ENCODE measurements at places on chromosomes 16 and 17.
A peak's percentile ranks its signal among the peaks of the same experiment; 100 is the strongest.

- no peak for DNase-seq
These were observed 55.8 kb upstream of the GSE1 start for GRCh38 chr16:85557083-85557970.

DNA sequence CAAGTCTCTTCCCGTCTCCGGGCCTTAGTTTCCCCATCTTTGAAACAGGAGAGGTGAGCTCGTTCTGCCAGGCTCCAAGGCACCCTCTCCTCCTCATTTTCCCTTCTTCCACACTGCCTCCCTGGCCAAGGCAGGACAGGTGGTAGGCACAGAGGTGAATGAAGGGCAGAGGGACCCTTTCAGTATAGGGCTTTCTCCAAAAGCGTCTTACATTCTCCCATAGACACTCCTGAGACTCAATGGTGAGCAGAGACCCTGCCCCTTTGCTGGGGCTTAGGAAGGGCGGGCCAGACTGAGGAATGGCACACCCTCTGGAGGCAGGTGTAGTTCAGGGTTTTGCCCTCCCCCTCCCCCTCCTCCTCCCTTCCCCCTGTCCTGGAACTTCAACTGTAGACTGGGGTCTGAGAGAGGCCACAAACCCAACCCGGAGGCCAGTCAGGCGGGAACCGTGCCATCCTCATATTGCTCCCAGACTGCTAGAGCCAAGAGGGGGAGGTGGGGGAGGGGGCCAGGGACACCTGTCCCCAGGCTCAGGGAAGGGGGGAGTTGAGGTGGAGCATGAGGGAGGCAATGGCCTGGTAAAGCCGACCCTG is 1.9 kb downstream of the PLEKHH3 start:
- DNase-seq, result no peak

GRCh38 chr16:68202091-68202519 is 33.8 kb downstream of the ESRP2 start:
- DNase-seq, result peak; percentile 59

- DNase-seq, result no peak
These were observed 1.6 kb downstream of the TELO2 start for GRCh38 chr16:1494711-1495110.

- DNase-seq, result no peak
These were observed 8.1 kb upstream of the DNASE1 start for GRCh38 chr16:3646348-3646920.

- DNase-seq, result no peak
These were observed 356 bp downstream of the TUBD1 start for GRCh38 chr17:59892251-59892923.

DNA sequence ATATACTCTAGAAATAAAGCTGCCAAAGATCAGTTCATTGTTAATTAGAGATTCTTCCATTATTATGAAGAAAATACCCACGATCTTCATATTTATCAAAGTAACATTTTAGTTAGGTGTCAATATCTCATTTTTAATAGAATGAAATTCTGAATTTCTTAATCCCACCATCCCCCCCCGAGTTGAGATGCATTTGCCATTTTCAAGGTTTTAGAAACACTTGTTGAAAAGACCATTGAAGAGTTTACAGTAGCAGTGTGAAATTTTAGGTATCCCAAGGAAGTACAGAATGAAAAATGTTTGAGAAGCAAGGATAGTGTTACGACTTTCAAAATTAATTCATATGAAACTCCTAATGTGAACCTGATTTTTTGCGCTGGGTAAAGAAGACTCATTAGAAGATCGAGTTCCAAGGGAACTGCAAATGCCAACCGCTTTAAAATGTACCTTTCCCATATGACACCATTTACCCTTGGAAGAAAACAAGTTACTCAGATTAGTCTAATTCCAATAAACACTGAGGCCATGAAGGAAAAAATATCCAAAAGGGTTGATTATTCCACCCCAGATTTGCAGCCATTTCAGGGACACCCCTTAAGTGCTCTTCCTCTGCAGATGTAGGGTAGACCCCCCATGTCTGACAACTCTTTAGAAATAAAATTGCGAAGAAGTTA is 731 bp downstream of the IKZF3 start:
- no peak for DNase-seq

- no peak for DNase-seq
These were observed 19.1 kb upstream of the TEX2 start for GRCh38 chr17:64281962-64282752.

DNA sequence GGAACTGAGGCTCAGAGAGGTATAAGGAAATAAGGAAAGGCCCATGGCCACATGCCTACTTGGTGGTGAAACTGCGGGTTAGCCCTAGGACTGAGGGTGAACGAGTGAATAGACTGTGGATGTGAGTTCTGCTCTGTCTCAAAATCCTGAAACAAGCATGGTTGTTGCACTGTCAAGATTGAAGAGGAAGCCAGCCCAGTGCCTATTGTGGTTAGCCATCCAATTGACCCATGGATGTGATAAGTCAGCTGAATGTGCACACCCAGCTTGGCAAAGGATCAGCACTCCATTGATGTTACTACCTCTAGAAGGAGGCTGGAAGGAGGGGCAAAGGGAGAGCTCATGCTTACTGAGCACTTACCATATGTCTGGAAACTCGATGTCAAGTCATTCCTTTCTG is 4.5 kb downstream of the TMEM114 start:
- DNase-seq, result no peak

DNA sequence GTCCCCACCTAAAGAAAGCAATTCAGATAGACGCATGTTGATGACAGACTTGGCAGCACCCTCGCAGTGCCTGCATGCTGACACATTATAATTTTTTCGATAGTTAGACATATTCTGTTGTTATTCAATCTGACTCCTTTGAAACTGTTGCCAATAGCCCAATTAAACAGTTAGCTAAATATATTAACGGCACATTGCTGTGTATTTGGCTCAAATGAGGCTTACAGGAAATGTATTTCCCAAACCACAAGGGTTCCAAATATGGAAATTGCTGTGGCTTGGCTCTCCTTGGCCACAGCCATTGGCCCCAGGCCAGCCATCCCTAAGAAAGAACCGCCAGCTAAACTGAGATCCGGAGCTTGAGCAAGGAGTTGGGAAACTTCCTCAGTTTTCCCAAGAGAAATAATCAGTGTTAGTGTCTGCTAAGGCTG is 31.1 kb downstream of the C16orf82 start:
- DNase-seq, result no peak

- DNase-seq, result no peak
These were observed 957 bp downstream of the VPS25 start for GRCh38 chr17:42774066-42774745.

GRCh38 chr16:79607587-79607986 is 7.0 kb upstream of the MAF start:
- no peak for DNase-seq

GRCh38 chr16:81164958-81165357 is 68.8 kb upstream of the GCSH start:
- no peak for DNase-seq

DNA sequence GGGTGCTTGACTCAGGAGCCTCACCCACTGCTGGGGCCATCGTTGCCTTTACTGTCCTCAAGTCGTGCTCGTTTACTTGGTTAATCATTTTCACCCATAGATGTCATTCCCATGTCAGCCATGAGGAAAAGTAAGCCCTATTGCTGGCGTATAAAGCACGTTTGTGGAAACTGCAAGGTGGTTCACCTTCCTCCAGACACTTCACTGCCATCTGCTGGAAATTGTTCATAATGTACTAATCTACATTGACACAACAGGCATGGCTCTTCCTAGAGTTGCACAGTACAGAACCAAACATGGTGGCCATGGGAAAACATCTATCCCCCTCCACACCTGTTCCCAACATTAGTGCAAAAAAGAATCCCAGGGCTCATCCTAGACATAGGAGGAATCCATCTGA is 116.6 kb downstream of the ZNF18 start:
- no peak for DNase-seq

- DNase-seq, result no peak
These were observed 32.8 kb downstream of the AKAP1 start for GRCh38 chr17:57117798-57118197.

DNA sequence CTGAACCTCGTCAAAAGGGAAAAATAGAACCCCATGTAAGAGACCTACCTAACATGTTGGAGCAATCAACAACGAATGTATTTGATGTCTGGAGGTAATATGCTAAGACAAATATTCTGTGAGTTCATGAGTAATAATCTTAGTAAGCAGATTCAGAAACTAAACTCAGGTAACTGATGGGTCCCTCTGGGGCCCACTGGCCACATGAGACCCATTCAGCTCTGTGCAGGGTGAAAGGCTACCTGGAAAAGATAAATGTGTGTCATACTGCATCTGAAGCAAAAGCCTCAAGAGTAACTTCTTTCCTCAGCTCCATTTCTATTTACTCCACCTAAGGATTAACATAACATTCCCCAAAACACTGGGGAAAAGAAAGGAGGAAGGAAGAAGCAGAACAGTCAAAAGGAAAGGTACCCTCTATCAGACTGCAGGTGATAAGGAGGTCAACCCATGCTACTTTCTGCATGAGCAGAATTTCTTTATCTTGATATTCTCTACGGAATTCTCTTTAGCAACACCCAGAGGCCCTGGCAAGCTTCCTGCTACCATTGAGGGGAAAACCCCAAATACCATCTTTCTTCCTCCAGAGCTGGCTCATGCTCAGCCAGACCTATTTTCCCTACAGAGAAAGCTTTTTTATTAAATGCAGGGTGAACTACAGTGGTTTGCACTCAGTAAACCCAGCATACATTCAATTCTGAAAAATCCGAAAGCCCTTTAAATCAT is 37.7 kb upstream of the ABCA6 start:
- no peak for DNase-seq

DNA sequence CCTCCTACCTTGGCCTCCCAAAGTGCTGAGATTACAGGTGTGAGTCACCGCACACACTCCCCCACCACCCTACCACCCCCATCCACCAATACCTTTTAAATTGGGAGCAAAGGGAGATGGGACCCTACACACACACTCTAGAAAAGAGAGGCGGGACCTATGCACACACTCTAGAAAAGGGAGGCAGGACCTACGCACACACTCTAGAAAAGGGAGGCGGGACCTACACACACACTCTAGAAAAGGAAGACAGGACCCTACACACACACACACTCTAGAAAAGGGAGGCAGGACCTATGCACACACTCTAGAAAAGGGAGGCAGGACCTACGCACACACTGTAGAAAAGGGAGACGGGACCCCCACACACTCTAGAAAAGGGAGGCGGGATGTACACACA is 18.9 kb downstream of the TPSD1 start:
- no peak for DNase-seq

GRCh38 chr16:57335366-57335765 is 23.2 kb upstream of the CCL22 start:
- DNase-seq, result no peak

DNA sequence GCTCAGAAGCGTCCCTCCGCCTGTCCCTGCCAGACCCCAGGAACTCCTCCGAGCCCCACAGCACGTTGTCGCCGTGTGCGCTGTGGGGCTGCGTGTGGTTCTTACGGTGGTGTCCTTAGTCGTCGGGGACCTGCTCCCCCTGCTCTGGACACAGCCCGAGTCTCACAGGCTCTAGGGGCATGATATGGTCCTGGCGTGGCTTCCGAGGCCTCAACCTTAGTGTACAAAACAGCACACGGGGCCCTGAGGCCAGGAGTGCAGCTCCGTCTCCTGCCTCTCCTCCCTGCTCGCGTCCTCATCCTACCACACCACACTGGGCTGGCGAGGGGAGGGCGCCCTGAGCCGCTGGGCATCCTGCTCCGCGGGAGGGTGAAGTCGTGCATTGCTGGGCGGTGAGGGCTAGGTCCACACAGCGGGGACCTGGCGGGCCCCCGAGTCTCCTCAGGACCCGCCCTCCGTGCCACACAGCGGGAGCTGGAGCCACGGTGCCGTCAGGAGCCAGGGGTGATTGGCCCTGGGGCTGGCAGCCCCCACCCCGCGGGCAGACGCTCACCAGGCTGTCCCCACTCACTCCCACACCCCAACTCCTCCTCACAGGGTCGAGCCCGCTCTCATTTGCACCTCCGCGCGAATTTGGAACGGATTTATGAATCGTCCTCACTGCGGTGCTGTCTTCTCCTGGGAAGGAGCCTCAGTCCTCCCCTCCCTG is 1.2 kb upstream of the MAFG start:
- no peak for DNase-seq

DNA sequence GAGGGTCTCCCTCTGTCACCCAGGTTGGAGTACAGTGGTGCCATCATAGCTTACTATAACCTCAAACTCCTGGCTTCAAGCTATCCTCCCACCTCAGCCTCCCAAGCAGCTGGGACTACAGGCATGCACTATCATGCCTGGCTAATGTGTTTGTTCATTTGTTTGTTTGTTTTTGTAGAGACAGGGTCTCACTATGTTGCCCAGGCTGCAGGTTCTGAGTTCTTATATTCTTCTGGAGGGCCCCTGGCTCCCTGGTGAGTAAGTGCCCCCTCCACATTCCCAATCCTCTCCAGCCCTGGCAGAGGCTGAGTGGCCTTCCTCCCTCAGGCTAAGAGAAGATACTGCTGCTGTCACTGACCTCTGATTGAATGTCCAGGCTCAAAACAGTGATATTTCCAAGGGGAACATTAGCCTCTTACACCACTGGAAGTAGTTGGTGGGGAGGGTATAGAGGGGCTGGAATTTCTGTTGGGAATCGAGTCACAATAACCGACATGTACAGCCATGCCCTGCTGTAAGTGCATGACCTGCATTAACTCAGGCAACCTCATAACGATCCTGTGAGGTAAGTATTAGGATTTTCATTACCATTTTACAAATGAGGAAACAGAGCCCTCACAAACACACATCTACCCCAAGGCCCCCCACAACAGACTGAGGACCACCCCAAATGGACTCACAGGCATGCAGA is 2.7 kb upstream of the ETV4 start:
- no peak for DNase-seq

Measured in cerebellar nuclear complex (tissue), 1 donor.